ENCODE measurements at places on chromosomes 12 and 14.

DNA sequence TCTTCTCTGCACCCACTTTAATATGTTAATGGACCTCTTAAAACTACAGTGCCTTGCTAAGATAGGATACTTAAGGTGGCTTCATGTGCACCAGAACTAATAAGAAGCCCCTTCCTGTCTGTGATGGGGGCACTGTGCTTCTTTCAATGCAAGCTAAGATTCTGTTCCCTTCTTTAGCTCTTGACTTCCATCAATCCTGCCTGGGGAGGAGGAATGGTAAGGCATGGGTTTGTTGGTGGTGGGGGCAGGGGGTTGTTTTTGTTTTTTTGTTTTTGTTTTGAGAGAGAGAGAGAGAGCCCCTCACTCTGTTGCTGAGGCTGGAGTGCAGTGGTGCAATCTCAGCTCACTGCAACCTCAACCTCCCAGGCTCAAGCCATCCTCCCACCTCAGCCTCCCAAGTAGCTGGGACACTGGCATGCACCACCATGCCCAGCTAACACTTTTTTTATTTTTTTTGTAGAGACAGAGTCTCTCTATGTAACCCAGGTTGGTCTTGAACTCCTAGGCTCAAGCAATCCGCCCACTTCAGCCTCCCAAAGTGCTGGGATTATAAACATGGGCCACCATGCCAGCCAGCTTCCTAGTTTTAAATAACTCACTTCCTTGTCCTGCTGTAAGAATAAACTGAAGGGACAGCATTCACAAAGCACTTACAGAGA, 4.5 kb upstream of the KRT3 start:
- DNase-seq, result no peak

DNA sequence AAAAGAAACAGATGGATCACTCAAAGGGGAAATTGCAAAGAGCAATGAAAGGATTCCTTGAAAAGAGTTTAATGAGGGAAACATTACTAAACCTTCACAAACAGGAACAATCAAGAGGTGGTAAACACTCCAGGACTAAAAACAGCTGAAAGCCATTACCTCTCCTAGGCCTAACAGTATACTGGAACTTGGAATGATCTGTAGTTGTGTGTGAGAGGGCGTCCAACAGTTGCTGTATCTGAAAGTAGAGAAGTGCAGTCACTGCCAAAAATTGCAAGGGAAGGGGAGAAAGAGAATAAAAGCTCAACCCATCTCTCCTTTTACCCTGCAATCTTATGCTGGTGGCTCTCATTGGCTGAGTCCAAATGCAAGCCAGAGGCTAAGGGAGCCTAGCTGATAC, 17.0 kb upstream of the MIS18BP1 start:
- DNase-seq, result no peak

DNA sequence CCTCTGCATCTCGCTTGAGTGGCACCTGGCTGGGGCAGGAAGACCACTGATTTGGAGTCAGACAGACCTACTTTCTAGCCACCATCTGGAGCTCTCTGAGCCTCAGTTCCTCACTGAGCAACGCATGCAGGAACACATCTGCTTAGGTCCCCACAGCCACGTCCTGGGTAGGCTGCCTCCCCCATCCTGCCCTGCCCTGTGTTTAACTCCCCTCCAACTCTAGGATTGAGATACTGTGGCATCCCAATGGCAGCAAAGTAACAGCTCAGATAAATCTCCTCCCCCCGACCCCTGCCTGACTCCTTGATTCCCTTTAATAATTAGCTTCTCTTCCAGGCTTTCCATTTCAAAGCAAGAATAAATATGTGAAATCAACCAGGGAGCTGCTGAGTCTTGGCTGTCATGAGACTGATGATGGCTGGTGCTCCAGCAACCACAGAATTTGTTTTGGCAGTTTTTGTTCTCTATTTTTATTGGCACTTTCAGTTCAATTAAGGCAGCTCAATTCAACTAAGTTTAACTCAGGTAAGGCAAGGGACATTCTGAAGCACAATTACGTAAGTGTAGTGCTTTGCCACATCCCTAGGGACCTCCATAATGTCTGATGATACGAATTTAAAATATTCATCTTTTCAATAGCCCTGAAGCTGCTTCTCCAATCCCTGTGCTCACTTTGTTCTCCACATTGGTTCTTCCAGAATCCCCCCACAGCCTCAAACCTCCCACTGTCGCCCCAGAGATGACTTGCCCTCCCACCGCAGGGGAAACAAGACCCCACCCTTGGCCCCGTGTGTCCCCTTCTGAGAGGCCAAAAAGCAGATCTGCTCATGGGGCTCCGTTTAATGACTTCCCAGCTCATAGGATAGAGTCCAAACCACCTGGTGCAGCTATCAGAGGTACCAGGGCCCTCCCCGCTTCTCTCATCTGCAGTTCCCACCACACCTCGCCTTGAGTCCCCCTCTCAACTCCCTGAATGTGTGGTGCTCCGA, 58.2 kb downstream of the ESR2 start:
- DNase-seq, result no peak

DNA sequence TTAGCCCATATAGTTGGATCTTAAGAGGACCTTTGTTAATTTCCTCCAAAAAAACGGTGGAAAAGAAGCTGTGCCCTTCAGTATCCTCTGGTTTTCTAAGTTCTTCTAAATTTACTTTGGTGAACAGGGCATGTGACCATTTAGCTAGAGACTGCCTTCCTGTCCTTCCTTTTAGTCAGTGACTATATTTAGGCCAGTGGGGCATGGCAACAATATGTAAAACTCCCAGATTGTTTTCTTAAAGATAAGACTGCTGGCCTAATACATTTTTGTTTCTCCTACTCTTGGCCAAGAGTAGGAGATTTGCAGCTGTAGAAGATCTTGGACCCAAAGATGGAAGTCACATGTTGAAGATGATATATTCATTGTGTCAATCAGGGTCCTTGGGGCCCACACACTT, 325.1 kb upstream of the DCN start:
- DNase-seq, result no peak

GRCh38 chr14:103872481-103873113, 25.2 kb upstream of the PPP1R13B start:
- DNase-seq, result no peak

DNA sequence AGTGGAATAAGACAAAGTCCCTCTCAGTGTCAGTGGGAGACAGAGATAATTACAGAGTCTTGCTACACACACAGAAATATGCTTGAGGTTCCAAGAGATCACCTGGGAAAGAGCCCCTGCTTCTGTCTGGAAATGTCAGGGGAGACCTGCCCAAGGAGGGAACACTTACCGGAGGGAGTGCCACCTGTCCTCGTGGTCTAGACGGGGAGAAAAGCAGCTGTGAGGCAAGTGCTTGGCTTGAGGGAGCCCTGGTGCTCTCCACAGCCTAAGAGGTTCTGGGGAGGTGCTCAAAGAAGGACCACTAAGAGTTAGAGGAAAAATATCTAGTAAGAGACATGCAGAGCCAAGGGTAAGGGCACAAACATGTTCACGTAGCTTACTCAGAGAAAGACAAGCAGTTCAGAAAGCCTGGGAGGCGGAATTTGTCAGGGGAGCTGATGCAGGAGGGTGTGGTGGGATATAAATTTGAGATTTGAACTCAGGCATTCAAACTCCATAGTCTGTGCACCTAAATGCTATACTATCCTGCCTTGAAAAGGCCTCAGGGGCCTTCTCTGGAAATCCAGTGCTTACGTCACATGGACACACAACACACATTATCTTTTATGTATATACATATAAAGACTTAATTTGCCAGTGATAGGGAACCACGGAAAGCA, 38.2 kb upstream of the GNPNAT1 start:
- no peak for DNase-seq

DNA sequence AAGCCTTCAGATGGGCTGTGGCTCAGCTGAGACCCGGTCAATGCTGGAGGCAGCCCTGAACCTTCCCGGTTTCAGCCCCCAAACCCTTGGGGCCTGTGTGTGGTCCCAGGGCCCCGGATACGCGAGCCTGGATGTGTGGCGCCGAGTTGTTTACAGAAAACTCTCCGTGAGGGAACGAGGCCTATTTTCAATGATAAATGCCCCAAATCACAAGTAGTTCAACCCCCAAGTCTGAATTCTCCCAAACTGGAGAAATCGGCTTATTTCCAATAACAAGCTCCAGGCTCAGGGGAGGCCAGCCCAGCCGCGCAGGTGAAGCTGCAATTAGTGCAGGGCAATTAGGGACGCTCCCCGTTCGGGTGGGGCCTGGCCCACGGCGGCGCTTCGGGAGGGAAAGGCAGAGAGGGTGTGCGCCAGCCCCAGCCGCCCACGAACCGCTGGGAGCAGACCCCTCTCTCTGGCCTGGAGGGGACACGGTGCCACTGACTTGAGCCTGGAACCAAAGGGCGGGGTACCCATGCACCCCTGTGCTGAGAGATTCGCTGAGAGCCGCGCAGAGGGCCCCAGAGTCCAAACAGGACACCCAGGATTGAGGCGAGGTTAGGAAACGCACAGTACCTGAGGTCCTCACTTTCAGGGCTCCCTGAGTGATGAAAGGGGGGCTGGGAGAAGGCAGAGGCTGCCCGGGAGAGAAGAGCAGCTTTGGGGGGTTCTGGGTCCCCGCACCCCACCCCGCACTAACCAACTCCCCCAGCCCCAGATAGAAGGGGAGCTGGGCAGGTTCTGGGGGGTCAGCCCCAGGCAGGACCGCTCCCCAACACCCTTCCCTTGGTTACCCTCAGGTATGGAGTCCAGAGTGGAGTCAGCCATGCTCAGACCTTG, 14.2 kb upstream of the ANKRD9 start:
- no peak for DNase-seq

DNA sequence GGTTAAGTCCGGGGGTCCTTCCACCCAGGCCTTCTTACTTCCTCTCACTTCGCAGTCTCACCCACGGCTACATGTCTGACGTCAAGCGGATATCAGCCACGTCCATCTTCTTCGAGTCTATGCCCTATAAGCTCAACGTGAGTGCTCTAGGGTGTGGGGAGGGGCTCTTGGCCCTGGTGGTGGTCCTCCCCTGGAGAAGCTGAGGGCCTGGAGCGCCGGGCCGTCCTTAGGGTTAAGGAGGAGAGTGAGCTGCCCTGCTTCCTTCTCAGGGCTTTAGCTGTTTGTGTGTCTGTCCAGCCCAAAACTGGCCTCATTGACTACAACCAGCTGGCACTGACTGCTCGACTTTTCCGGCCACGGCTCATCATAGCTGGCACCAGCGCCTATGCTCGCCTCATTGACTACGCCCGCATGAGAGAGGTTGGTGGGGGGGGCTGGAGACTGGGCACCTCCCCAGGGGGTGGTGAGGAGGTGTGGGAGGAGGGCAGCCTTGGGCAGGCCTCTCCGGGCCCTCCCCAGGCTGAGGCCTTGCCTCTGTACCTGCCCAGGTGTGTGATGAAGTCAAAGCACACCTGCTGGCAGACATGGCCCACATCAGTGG, 2.7 kb downstream of the SHMT2 start:
- DNase-seq, result no peak

DNA sequence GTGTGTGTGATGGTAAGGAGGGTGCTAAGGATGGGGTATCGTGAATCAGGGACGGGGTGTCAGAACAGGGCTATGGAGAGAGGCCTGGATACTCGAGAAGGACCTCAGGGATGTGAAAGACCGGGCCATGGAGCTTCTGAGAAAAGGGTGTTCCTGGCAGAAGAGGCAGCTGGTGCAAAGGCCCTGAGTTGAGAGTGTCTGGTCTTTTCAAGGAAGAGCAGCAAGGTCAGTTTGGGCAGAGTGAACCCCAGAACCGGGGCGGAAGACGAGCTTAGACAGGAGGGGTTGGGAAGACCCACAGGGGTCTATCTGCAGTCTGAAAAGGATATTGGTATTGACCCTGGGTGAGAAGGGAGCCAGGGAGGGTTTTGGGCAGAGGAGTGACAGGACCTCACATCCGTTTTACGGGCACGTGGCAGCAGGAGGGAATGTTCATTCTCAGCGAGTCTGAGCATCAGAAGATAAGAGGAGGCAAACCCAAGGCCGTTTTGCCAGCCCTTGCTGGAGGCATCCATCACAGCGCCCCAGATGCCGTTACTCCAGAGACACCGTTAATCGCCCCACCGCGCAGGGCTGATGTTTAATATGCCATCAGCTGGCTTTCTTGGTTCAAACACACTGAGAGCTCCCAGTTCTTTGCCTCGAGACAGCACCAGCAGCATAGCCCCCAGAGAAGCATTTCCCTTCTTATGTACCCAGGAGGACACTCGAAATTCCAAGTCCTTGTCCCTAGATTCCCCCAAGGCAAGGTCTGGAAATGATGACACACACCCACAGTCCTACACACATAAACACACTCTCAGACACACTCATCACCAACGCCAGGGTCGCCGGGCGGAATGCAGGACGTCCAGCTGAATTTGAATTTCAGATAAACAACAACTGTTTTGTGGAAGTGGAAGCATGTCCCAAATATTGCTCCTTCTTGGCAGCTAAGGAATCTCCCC, 41.4 kb upstream of the EML1 start:
- DNase-seq, result no peak

- DNase-seq, result peak; percentile 93
Measured at GRCh38 chr14:54564868-54565784, 1.8 kb upstream of the SAMD4A start.

- DNase-seq, result no peak
Measured at GRCh38 chr14:49934646-49935045, 41.8 kb downstream of the ARF6 start.

DNA sequence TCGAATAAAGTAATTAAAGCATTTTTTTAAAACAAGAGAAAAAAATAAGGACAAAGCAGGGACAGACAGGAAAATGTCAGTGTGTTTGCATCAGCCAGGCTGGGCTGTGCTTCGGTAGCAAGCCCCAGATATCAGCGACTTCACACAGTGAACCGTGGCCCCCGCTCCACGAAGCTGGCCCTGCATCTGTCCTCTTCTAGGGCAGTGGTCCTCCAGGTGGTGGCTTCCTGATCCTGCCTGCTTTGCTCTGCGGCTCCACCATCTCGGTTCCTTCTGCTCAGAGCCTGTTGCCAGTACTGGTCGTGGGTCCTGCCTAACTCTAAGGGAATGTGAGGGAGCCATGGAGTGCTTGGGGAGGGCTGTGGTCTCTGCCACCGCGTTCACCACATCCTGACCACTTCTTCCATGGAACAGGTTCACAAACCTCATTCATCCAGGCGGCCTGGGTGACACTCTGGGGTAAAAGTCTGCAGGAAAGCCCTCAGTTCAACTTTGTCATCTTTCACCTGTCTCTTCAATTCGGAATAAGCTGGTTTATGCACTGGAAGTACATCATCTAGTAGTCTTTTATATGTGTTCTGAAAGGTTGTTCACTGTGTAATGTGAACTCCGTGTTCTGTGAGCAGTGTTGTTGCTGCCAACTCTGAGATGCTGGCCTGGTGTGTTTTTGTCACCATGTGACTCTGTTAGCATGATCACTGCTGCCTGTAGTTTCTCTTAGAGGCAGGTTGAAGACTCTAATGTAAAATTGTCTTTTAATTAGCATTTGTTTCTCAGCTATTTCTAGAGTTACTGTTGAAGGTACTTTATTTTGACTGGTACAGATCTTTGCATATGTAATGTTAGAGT, 47.9 kb downstream of the ANKRD9 start:
- no peak for DNase-seq

DNA sequence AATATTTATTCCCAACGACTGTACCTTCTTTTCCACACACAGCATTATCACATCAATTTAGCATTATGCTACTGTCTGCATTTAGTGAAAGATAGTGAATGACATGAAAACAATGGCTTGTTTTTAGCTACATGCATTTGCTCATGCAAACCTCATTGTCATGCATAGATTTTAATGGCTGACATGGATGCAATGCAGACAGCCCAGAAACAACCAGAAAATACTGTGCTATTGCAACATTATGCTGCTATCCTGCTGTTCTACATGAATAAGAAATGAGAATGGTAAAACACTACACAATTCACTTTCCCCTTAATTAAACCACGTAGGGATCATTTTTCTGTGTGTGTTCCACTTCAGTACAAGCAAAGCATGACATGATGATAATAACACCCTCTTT, 90.8 kb downstream of the LIN7A start:
- DNase-seq, result no peak

GRCh38 chr14:40656311-40656710, 950.4 kb upstream of the LRFN5 start:
- no peak for DNase-seq

Data from PC-9 (cell line).